ENCODE measurements at places on chromosomes 5 and 9. TPM values are rescaled to one million over a fixed set of nuclear protein-coding genes. Genes with fewer than 3 reads are reported as not detected.

Gene PCDHA7
- 0.10 TPM for total RNA-seq

Gene TAS2R1
- total RNA-seq = not detected

Gene ZNF484
- total RNA-seq = 2.0 TPM

Gene MYMK
- total RNA-seq = not detected

Gene CNTLN
- 6.0 TPM for total RNA-seq

Gene TXNDC8
- total RNA-seq = not detected

Gene BAAT
- total RNA-seq = 0.23 TPM

Gene C9
- not detected for total RNA-seq

Gene MELK
- 66.3 TPM for total RNA-seq

Gene FRMPD1
- 0.10 TPM for total RNA-seq

Gene WDR38
- total RNA-seq = 0.12 TPM

Gene DDX4
- total RNA-seq = not detected

Data from A549 treated with Mapracorat at 1 μM for 4 hours (cell line).